ENCODE measurements at places on chromosomes 2 and 18.

- no peak for DNase-seq
Observed at GRCh38 chr18:58861353-58861752, 3.3 kb upstream of the ZNF532 start.

GRCh38 chr2:176178038-176178756 is 10.3 kb upstream of the HOXD1 start:
- DNase-seq = no peak

GRCh38 chr2:85445316-85446295 is 27.1 kb downstream of the SH2D6 start:
- no peak for DNase-seq

GRCh38 chr18:74856928-74857327 is 259.3 kb downstream of the ZNF407 start:
- DNase-seq = no peak

- no peak for DNase-seq
Observed at GRCh38 chr2:122530814-122531213, 775.4 kb downstream of the TSN start.

DNA sequence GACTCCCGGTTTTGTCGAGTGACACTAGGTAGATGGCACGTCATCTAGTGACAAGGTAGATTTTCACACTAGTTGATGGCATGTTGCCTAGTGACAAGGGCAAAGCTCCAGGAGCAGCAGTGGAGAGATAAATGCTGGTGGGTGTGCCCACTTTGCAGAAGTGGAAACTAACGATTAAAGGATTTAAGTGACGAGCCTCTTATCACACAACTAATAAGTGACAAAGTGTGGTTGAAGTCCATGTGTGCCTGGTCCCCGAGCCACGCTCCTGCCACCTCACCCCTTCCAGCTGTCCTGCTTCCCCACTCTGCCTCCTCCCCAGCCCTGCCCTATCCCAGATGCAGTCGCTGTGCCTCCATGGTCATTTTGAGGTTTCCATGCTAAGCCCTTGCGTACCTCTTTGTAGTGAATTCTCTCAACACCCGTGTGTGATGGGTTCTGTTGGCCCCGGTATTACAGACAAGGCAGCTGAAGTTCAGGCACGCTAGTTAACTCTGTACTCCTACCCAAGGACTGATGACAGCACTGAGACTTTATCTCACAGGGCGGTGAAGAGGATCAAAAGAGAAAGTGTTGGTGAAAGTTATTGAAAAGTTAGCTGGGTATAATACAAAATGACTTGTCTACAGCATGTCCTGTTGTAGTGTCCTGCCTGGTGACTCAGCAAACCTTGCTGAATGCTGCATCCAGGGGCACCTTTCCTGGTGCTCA is 113.4 kb upstream of the GLI2 start:
- no peak for DNase-seq

DNA sequence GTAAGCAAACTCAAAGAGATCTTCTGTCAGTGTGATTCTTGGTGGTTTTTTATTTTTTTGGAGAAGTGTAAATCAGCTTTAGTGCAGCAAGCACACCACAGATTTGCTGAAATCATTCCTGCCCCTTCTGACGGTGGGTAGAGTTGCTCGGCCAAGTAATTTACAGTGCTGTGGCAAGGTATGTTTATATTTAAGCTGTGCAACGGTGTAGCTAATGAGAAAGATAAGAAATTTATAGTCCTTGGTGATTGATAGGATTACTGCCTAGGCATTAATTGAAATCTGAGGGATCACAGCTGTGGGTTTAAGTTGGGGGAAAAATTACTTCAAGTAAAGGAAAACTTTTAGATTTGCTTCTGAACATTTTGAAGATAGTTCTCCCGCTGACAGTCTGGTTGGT is 286.6 kb downstream of the AGAP1 start:
- DNase-seq = no peak

- DNase-seq = no peak
Observed at GRCh38 chr2:47697000-47697601, 85.8 kb upstream of the MSH6 start.

DNA sequence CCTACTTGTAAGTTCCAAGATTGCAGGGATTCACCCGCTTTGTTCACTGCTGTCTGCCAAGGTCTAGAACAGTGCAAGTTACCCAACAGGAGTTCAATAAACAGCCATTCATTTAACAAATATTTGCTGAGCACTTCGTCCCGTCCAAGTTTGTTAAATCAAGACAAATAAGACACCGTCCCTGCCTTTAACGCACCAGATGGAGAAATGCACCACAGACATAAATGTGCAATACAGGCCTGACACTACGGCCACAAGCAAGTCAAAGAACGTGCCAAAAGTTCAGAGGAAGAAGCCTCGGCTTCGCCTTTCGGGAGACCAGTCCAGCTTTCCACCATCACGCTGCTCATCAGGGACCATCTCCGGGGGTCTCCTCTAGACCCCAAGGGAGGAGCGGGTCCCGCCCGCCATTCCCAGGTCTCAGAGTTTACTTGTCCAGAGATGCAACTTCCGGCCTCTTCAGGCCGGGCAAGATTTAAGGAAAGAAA is 429 bp downstream of the C2orf76 start:
- DNase-seq = no peak

DNA sequence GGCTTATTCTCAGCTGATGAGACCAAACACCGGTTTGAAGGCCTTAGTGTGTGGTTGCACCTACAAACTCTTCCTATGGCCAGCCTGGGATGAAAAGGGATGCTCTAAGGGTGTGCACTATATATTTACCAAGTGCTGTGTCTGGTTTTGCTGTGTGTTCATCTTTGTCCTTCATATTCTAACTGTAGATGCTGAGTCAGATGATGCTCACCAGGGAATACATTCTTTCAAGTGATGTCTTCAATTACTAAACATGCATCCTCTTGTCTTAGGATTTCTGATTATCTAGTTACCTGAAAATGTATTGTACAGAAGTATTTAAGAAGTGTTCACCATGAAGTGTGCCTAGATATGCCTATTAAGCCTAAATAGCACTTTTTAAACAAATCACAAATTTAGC is 1111.6 kb upstream of the ZEB2 start:
- no peak for DNase-seq

- DNase-seq = no peak
Observed at GRCh38 chr2:214261683-214262082, 149.2 kb upstream of the VWC2L start.

DNA sequence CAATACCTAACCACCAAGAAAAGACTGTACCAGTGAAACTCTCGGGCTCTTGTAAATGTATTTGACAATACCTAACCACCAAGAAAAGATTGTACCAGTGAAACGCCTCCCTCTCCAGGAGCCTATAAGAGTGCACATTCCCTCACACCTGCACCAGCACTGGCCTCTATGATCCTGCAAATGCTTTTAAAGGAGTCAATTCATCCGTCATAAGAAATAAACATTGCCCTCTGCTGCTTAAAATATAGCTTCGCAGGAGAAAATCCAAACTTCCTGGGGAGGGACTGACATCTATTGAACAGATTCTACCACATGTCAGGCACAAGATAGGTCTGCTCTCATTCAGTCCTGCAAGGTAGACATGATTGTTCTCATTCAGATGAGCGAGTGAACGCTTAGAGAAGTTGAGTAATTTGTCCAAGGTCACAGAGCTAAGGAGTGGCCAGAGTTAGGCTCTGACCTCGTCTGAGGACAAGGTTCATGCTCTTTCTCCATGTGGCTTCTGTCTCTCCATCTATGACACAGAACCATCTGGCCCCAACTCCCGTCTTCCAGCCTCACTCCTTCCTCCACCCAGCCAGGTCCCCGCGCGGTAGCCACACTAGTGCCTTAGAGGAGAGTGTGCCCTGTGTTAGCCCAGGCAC is 38.7 kb downstream of the MCFD2 start:
- DNase-seq = no peak

- DNase-seq = no peak
Observed at GRCh38 chr2:24402242-24403097, 42.1 kb upstream of the ITSN2 start.

- DNase-seq = no peak
Observed at GRCh38 chr2:191051177-191051576, 37.2 kb upstream of the STAT1 start.

DNA sequence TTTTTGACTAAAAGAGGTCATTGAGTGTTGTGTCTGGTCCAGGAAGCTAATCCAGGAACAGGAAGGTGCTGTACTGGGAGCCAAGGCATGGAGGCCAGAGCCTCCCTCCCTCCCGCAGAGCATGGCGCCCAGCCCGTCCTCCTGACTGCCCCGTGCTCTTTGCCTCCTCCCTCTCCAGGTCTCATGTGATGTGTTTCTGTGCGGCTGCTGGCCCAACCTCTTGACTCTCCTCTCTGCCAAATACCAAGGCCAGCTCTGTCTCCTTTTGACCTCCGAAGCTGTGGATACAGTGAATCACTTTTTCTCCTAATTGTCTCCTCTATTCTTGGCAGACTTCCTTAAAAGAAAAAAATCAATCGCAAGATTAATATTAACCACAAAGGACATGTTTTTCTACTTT is 284.1 kb downstream of the PHLPP1 start:
- no peak for DNase-seq

- no peak for DNase-seq
Observed at GRCh38 chr2:8412082-8412481, 269.8 kb upstream of the ID2 start.

DNA sequence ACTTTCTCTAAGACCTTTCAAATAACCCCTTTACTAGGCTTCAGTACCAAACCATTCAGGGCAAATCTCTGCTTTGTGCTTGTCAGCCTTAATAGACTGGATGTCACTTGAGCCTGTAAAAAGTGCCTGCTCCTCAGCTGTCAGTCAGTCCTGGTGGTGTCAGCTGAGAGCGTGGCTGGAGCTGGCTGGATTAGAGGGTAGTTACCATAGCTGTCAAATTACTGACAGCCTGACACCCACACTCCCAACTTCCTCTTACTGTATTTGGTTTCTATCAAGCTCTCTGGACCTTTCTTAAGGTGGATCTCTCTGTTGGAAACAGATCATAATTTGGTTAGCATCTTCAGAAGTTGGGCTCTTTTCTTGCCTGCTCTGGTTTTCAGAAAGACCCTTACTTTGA is 371.4 kb upstream of the ATP5MC3 start:
- no peak for DNase-seq

GRCh38 chr2:239819974-239820555 is 205.1 kb downstream of the NDUFA10 start:
- no peak for DNase-seq

DNA sequence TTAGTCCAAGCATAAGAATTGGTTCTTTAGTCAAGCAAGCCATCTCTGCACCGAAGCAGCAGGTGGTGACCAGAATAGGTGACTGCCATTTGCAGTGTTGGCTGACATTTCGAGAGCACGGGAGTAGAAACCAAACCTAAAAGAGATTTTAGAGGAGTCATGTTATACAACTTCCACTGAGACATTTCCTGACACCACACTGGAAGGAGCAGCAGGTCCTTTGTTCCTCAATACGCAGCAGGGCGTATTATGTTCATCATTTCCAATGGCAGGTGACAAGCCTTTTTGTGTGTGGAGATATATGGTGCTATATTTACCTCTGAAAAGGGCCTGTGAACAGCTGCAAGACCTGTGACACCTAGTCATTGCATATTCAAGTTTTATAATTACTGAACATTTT is 418.8 kb upstream of the NETO1 start:
- DNase-seq = no peak

- DNase-seq = no peak
Observed at GRCh38 chr2:60834270-60834717, 47.1 kb upstream of the REL start.

GRCh38 chr2:108634576-108635160 is 84.6 kb upstream of the RANBP2 start:
- DNase-seq = no peak

GRCh38 chr2:96921561-96922319 is 51.9 kb upstream of the SEMA4C start:
- DNase-seq = no peak

- DNase-seq = no peak
Observed at GRCh38 chr2:173734797-173735196, 230.4 kb downstream of the SP3 start.

DNA sequence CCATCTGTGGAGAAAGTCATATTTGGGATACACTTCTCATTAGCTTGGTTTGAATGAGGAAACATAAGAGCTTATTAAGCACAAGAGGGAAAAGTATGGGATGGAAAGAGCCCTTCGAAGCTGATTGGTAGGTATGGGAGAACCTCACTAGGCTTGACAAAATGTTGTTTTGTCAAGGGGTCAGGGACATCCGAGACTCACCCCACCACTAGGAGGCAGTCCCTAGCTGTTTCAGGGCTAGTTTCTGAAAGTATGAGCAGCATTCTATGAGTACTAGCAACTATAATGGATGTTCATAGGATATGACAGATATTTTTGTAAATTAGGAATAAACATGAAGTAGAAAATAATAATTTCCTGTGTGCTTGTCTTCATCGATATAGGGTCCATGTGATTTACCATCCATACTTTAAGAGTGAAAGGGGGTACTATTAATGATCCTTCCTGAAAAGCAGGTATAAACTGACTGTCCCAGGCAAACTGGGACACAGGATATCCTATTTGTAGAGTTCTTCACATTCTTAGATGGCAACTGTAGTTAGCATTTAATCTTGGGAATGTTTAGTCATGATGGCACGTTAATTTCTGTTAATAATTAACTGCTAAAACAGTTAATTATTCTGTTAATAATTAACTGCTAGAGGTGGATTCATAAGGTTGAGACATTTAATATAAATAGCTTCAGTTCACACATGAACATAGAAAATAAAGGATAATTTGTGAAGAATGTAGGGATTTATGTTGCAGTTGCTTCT is 28.4 kb downstream of the OTX1 start:
- no peak for DNase-seq

DNA sequence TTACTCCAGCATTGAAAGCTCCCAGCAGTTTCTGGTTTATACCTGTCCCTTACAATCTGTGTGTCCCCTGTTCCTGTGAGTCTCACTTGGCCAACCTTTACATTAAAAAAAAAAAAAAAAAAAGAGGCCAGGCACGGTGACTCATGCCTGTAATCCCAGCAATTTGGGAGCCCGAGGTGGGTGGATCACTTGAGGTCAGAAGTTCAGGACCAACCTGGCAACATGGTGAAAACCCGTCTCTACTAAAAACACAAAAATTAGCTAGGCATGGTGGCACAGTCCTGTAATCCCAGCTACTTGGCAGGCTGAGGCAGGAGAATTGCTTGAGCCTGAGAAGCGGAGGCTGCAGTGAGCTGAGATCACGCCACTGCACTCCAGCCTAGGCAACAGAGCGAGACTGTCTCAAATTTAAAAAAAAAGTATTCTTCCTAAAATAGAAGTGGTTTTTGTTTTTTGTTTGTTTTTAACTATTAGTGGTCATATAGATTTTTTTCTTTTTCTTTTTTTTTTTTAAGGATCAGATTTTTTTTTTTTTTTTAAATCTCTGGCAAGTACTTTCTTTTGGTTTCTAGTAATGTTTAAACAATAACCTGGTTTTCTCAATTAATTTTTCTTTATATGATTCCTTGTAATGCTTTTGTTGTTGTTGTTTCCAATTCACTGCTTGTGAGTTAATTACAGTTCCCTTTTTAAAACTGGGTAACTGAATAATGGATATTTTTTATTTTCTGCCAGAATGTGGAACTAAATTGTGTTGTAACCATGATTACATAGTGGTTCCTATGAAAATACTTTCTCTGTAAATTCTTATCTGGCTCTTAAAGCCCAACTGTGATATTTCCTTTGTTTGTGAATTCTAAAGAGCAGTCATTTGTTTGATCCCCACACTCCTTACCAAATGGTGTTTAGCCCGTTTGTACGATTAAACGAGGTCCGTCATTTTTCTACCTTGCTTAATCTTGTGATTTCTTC is 116.8 kb downstream of the CTAGE1 start:
- DNase-seq = no peak

- DNase-seq = no peak
Observed at GRCh38 chr2:219553463-219553963, 9.7 kb downstream of the TMEM198 start.

- DNase-seq = no peak
Observed at GRCh38 chr2:200446612-200447011, 63.3 kb downstream of the KCTD18 start.

All from stimulated activated CD8-positive, alpha-beta memory T cell treated with anti-CD3 and anti-CD28 coated beads, Interleukin-7, amount 100 ng/mL, for 1 hour (primary cell).